ENCODE measurements at places on chromosomes 16 and 17. TPM values are rescaled to one million over a fixed set of nuclear protein-coding genes. Genes with fewer than 3 reads are reported as not detected.

ARHGDIG gene
- total RNA-seq: not detected

RAB26 gene
- 0.59 TPM for total RNA-seq

TEKT1 gene
- total RNA-seq: not detected

PERCC1 gene
- total RNA-seq: not detected

SLC12A3 gene
- not detected for total RNA-seq

MINK1 gene
- 34.4 TPM for total RNA-seq

GRCh38 chr16:80191928-80192327 is 348.9 kb upstream of the DYNLRB2 start:
- no peak for DNase-seq

DNA sequence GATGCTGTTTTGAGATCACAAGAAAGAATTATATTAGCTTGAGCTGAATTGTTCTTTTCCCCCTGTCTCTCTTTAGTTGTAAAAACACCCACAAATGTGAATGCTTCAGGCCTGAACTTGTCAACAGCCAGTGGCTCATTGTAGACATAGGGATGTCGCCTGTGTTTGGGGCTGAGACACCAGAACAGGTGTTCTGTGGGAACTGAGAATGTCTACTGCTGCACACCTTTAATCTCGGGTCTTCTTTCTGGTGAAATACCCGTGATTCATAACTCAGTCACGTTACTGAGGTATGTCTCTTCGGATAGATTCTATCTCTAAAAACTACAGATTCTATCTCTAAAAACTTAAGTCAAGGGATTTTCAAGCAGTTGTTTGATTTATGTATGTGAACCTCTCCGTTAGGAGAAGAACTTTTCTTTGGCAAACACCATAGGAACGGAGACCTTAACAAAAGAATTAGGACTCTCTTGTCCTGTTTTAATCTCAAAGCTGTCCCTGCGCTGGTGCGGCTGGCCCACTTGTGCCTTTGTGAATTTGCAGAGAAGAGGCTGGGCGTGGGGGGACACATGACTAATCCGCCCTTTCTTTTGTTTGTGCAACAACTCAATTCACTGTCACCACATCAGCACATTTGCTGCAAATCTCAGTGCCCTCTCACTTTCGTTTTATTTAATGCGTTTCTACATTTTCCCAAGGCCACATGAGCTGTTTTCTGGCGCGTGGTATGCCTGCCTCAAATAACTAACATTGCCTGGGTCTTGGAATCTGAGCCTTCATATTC is 643.0 kb downstream of the MAF start:
- DNase-seq: no peak

DNA sequence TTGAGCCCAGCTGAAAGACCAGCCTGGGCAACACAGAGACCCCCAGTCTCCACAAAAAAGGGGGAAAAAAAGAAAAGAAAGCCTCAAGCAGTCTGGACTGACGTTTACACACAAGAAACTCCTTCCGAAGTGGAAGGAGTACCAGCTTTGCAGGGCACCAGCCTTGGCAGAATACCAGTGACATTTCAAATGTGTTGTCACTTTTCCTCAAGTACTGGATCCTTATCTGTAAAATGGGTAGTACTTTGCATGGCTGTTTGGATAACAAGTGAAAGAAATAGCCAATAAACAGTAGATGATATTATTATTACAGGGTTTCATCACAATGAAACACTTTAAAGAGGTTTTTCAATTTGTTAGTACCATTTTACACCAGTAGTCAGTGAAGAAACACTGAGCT is 14.2 kb downstream of the YWHAE start:
- no peak for DNase-seq

GRCh38 chr16:27237219-27238015 is 31.2 kb downstream of the NSMCE1 start:
- peak; percentile 89 for DNase-seq

- DNase-seq: peak; percentile 86
Measured at GRCh38 chr16:75111961-75112733, 4.4 kb downstream of the LDHD start.

DNA sequence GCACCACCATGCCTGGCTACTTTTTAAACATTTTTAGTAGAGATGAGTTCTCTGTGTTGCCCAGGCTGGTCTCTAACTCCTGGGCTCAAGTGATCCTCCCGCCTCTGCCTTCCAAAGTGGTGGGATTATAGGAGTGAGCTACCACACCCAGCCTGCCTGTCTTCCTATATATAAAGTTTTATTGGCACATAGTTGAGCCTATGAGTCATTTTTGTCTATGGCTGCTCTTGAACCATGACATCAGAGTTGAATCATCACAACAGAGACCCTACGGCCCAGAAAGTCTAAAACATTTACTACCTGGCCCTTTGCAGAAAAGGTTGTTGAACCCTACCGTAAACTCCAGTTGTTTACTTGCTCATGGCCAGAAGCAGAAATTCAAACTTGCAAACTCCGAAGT is 7.9 kb downstream of the SEPTIN12 start:
- DNase-seq: peak; percentile 70

DNA sequence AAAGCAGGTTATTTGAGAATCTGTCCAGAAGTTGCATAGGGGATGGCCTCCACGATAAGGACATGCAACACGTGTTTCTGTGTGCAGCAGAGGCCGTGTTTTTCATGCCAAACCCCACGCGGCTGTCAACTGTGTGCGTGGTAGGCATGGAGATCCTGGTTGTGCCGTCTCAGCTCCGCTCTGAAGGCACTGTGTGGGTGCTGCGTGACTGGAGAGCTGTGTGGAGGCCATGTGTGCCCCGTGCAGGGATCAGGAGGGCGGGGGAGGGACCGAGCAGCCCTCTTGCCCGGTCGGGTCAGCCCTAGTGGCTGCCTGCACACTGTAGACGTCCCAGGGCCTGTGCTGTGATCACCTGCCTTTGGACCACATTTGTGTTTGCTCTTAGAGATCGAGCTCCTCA is 74.5 kb downstream of the SEC14L1 start:
- DNase-seq: peak; percentile 3

DNA sequence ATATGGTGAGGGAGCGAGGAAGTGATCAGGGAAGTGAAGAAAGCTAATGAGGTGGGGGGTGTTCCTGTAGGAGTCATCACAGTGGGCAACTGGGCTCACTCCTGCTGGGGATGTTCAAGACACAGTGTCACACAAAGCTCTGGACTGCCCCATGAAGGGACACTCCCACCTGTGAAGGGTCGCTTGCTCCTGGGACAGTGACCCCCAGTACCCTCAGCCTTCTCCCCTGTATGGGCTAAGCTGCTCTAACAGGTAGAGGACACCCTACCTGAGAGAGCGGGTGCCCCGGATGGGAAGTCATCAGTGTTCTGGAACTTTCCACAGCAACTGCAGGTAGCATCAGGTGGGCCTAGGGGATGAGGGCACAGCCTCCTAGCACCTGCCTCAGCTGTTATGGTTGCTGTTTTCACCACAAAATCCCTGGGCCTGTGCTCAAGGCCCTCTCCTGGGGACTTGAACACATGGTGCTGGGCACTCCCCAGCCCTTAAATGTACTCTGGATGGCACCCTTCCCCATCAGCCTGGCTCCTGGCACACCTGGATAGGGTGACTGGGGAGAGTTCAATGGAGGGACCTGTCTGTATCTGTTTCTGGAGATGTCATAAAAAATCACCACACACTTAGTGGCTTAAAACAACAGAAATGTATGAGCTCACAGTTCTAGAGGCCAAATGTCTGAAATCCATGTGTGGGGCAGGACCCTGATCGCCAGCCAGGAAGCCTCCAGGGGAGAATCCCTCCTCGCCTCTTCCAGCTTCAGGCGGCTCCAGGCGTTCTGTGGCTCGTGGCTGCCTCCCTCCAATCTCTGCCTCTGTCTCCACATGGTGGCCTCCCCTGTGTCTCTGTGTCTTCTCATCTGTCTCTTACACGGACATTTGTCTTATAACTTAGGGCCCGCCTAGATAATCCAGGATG is 104.0 kb upstream of the CDH5 start:
- peak; percentile 41 for DNase-seq

GRCh38 chr16:81429045-81429521 is 15.5 kb upstream of the CMIP start:
- DNase-seq: peak; percentile 92

DNA sequence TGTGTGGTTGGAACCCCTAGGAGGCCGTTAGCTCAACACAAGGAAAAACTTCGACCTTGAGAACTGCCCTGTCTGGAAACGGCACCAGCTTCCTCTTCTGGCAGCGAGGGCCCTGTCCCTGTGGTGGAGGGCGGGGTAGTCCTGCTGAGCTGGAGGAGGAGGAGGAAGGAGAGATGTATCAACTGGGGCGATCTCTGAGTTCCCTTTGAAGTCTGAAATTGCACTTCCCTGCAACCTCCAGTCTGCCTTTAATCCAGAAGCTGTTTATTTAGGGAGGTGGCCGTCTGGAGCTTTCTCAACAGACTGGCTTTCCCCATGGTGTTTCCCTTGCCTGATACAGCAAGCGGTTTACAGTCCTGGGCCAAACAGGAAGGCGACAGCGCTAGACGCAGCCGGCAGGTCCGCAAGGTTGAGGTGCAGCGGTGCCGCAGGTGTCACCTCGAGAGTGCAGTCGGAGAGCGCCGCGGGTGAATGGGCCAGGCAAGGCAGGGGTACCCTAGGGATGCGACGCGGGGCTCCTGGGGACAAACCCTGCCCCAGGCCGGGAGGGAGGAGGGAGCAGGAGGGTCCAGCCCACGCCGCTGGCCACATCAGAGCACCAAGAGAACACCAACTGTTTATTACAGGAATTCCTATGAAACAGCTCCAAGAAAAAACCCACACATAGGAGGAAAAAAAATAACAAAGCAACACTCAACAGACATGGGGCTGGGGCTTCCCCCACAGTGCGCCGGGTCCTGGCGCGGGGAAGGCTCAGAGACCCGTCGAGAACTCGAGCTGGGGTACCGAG is 11.4 kb upstream of the MRPS23 start:
- DNase-seq: peak; percentile 87

DNA sequence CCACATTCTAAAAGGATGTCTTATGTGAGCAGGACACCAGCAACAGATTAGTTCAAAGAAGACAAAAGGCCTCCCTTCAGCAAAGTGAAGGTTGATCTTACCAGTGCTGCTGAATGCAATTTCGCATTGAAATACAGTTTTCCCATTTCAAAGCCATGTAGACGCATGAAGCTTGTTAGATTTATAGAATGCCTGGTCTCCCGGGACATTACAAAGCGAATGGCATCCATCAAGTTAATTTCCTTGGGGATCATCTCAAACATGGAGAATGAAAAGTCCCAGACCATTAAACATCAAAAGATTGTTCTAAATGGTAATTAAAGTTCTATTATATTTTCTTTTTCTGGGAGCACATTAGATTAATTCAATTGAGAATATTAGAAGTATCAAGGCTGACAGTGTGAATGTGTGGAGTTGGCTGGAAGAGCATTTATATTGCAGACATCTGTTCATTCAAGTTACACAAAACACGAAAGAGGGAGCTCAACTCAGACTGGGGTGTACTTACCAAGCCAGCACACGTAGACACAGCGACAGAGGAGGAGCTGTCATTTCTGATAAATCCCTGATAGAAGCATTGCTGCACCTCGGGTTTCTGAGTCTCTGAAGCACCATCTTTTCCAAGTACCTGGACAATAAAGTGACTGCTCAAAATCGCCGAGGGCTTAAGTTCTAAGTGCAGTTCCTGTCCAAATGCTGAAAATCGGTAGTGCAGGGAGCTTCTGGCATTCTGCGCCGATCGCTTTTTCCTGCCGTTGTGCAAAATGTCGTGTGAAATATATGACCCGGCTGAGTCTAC is 3.8 kb downstream of the ADAMTS18 start:
- DNase-seq: no peak

DNA sequence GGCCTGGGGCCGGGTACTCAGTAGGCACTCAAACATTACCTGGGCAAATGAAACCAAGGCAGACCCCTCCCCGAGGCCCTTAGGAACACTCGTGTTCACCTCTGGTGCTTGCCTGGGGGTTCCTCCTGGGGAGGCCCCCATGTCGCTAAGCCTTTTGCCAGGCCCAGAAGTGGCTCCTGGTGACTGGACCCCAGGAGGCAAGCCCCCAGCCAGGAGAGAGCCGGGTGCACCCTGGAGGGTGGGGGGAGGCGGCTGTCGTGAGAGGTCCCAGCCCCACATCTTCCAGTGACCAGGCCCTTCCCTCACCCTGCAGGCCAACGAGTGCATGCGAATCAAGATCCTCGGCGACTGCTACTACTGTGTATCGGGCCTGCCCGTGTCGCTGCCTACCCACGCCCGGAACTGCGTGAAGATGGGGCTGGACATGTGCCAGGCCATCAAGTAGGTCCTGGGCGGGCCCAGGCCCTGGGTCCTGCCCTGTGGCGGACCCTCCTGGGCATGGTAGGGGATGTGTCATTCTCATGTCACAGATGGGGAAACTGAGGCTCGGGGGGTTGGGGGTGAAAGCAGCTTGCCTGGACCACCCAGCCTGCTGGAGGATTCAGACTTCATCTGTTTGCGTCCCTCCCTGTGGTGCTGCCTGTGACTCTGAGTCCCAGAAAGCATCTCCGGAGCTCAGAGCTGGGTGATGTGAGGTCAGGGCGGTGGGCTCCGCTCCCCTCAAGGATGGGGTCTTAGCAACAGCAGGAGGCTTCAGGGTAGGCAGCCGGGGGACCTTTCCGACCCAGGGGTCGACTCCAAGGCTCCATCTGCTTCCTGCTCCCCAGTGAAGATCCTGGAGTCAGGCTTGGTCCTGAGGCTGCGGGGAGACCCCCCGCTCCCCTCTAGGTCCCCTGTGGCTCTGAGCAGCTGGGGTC is 32.5 kb downstream of the ADCY7 start:
- peak; percentile 76 for DNase-seq

DNA sequence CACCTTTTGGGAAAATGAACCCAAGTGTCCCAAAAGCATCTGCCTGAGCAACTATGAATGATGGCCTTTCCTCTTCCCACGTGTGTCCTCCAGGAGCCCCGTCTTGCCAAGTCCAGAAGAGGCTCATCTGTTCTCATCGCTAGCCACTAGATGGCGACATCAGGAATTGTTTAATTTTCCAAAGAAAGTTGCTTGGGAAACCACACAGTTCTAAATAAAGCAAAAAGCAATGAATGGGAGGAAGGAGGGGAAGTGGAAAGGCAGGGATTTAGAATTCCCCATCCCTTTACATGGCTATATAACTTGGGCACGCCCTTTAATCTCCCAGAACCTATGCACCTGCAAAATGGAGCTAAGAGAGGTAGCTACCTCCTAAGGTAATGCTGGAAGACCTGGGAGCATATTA is 9.0 kb upstream of the CDH5 start:
- DNase-seq: peak; percentile 95

DNA sequence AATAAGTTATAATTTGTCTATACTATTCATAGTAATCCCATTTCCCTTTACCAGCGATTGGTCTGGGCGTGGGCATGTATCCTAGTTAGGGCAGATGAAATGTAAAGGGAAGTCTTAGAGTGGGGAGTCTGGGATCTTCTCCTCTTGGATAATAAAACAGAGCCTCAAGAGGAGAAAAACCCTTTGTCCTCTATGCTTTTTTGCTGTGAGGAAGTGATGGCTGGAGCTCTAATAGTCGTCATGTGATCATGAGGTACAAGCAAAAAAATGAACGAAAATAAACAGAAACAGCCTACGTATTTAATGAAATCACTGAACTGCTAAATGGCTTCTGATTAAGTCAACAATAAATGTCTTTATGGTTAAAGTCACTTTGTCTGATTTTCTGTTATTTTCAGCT is 26.8 kb downstream of the EFCAB5 start:
- DNase-seq: no peak

GRCh38 chr16:48546774-48547173 is 63.2 kb downstream of the N4BP1 start:
- no peak for DNase-seq

All from osteoblast (primary cell).